ENCODE measurements at places on chromosomes 1 and 21. TPM values are rescaled to one million over a fixed set of nuclear protein-coding genes. Genes with fewer than 3 reads are reported as not detected.

GCLM gene
- polyA plus RNA-seq = 35.1 TPM

- DNase-seq = no peak
Observed at GRCh38 chr1:172324761-172325160, 95.7 kb upstream of the C1orf105 start.

GBP3 gene
- polyA plus RNA-seq = 81.0 TPM

DNA sequence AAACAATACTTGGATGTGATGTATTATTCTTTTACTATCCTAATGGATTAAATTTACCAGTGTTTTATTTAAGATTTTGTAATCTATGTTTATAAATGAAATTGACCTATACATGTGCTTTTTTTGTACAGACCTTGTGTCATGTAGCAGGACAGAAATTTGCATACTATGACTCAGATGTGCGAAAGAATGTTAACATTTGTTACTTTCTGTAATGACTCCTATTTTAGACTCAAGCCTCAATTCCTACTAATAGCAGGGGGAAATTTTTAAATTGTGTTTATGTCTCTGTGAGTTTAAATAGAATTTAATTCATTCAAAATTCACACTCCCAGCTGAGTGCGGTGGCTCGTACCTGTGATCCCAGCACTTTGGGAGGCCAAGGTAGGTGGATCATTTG lies 21.8 kb upstream of the RIMKLA start:
- no peak for DNase-seq

DNA sequence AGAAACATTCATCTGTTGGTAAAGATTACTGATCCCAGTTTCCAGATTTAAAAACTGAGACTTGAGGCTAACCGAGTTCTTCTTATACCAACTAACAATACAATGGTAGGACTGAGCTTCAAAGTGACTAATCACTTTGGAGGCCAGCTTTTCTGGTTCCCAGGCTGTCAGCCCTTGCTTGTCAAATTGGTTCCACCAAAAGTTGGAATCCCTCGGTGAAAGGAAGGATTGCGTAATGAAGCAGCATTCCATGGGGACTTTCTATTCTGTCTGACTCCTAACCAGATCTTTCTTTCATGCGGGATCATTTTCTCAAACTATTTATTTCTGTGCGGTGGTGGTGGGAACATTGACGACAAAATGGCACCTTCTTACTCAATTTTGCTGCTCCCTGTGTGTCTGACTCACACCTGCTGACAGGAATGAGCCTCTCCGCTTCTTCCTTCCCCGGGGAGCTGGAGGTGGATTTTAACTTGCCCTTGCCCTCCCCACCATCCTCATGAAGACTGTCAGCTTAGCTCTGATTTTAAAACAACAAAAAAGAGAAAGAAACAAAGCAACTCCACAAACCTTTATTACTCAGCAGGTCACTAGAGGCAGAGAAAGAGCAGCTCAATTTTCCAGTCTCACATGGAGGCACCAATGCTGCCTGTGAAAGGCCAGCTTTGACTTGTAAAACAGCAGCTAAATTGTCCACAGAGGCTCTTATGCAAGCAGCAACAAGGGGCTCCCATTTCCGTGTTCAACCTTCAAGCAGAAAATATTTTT lies 32.9 kb upstream of the RASAL2 start:
- peak; percentile 64 for DNase-seq

DNA sequence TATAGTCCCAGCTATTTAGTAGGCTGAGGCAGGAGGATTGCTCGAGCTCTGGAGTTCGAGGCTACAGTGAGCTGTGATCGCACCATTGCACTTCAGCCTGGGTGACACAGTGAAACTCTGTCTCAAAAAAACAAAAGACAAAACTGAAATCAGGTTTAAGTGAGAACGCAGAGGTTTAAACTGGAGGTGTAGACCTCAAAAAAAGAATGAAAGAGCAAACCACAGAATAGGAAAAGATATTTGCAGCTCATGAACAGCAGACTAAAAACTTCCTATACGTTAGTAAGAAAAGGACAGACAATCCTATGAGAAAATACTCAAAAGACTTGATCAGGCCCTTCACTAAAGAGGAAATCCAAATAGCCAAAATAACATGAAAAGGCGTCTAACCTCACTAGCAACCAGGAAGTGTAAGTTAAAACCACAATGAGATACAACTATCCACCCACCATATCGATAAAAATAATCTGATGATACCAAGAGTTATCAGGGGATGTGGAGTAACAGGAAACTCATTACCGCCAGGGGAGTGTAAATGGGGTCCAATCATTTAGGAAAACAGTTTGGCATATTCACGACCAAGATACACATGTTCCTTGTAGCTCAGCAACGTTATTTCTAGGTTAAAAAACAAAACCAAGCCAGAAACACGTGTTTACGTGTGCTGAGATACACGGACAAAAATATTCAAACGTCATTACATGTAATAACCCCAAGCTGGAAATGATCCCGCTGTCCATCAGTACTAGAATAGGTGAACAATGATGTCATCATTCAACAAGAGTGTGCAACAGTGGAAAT lies 9.8 kb downstream of the TNFRSF9 start:
- DNase-seq = no peak

PAPPA2 gene
- polyA plus RNA-seq = 0.82 TPM

DNA sequence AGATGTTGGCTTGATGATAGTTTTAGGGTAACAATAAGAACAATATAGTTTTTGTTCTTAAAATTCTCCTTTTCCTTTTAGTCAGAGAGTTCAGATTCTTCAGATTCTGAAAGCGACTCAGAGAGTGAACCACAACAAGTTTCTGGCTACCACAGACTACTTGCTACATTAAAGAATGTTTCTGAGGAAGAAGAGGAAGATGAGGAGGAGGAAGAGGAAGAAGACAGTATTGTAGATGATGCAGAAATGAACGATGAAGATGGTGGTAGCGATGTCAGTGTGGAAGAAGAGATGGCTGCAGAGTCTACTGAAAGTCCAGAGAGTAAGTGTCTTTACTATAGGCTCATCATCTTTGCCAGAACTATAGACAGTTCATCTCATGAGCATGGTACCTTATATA lies 3.0 kb downstream of the UTP25 start:
- DNase-seq = no peak

PROX1 gene
- polyA plus RNA-seq = 0.02 TPM

DNA sequence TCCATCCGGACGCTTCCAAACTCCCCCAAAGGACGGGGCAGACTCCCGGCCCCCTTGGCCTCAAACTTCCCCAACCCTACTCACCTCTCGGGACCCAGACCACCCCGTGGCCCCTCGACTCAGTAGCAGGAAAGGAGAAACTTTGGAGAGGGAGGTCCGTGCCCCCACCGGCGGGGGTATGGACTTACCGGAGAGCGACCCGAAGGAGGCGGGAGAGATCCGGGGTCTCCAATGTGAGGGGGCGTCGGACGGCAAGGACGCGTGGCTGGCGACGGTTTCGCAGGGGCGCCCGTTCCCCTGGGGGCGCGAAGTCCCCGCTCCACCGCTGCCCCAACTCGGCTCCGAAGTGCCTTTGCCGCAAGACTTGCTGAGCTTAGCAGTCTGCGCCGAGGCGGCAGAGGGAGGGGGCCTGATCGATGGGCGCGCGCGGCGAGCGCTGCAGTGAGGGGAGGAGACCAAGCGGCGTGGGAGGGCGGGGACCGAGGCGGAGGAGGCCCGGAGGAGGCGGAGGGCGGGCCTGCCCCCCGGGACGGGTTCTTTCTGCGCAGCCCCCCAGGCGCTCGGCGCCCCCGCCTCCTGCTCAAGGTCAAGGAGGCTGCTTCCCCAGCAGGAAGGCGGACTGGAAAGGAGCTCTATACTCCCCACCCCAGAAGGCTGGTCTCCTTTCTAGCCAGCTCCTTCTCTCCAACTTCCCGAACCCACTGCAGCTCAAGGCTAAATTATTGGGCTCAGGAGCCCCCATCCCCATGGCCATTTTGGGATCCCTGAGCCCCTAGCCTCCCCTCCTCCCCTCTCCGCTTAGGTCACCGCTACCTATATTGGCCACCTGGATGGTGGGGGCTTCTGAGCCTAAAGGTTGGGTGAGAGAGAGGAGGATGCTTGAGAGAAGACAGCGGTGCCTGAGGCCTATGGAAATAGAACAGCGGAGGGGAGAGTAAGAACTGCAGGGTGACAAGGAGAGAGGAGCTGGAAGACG lies at the start of gene SYT2:
Gene SYT2 (minus strand): TSS at position 385 of the 976 bp plus-strand sequence. CDS start 104,682 bp downstream, outside the sequence.
- no peak for DNase-seq

DNA sequence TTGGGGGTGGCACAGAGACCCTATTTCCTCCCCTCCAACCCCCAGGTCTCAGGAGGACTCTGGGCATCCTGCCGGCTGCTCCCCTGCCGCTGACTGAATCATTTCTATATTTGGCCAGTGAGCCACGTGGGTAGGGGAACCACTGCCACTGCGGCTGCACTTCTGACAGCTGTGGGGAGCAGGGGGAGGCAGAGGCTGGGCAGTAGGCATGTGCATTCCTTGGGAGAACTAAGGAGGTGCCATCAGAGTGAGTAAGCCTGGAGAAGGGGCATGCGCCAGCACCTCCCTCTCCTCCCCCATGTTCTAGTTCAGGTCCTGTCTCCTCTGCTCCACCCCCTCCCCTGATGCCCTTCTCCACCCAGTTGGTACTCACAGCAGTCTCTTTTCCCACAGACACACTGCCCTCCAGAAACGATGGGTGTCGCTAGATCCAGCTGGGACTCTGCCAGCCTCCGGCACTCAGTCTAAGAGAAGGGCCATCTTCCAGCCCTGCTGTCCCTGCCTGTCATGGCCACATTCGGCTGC lies 12.0 kb downstream of the PPFIA4 start:
- no peak for DNase-seq

RGS16 gene
- polyA plus RNA-seq = 0.23 TPM

GRCh38 chr1:5985250-5985649 lies 7.0 kb downstream of the NPHP4 start:
- DNase-seq = no peak

ANP32E gene
- polyA plus RNA-seq = 6.1 TPM

GRCh38 chr1:205440476-205441317 lies 15.1 kb downstream of the BLACAT1 start:
- DNase-seq = no peak

MAB21L3 gene
- 0.34 TPM for polyA plus RNA-seq

GRCh38 chr1:200316148-200316803 lies 93.6 kb downstream of the ZNF281 start:
- no peak for DNase-seq

All from BJ (cell line).